ENCODE measurements at places on chromosomes 16 and 17.

DNA sequence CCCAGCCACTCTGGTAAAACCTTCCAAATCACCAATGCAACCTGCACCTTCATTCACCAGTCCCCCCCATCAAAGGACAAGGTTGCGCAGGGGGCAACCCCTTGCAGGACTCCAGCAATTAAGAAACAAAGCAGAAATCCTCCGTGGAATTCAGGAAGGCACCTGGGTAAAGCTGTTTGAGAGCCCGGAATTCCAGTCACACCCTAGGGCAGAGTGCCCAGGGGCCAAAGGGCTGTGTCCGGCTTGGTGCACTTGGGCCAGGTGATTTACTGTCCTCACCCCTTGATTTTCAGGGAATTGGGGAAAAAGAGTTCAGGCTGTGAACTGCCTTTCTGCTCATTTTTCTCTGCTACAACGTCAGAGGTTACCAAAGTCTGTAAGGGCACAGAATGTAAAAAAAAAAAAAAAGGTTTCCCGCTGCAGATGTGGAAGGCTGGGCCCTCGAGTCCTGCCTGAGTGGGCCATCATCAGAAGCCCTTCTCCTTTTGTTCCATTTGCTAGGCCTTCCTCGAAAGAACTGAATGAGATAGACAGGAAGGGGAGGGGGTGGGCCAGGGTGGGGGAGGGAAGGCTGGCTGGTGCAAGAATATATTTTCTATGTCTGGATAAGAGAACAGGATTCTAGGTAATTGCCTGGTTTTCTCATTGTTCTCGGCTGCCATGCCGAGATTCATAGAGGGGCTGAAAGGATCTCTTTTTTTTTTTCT is 266.5 kb upstream of the PSMD7 start:
- DNase-seq, result no peak

GRCh38 chr16:19639986-19640421 is 78.0 kb downstream of the KNOP1 start:
- no peak for DNase-seq

GRCh38 chr17:58913552-58913951 is 157.9 kb downstream of the PPM1E start:
- no peak for DNase-seq

GRCh38 chr17:43200127-43200526 is 11.5 kb upstream of the TMEM106A start:
- no peak for DNase-seq

DNA sequence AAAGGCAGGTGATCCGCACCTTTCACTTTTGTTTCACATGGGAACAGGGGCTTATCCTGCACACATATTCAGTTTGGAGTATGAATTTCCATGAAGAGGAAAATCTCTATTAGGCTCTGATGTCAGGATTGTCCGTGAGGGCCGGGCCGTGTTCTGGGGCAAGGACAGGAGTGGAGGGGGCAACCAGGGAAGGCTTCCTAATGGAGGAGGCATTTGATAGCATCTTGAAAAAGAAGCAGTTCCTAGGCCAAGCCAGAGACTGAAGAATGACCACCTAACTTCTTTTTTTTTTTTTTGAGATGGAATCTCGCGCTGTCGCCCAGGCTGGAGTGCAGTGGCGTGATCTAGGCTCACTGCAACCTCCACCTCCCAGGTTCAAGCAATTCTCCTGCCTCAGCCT is 174.2 kb downstream of the SEC14L1 start:
- DNase-seq, result no peak

GRCh38 chr17:49612726-49613125 is 37.1 kb downstream of the NXPH3 start:
- no peak for DNase-seq

GRCh38 chr17:29555840-29556239 is 11.0 kb downstream of the ABHD15 start:
- DNase-seq, result no peak

DNA sequence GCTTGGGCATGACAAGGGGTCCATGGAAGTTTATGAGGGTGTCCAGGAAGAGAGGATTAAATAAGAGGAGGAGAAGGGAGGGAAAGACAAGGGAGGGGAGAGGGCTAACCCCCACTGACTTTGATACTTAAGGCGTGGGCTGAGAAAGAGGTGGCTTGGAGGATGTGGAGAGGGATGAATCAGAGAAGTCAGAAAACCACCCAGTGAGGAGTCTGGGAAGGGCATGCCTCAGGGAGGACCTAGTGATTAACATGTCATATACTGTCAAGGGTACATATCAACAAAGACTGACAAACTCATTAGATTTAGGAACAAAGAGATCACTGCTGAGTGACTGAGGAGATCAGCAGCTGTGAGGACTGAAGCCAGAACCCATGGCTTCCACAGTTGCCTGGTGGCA is 145.4 kb downstream of the IRX5 start:
- DNase-seq, result no peak

- no peak for DNase-seq
These were observed 182.4 kb upstream of the TOM1L1 start for GRCh38 chr17:54718286-54718685.

DNA sequence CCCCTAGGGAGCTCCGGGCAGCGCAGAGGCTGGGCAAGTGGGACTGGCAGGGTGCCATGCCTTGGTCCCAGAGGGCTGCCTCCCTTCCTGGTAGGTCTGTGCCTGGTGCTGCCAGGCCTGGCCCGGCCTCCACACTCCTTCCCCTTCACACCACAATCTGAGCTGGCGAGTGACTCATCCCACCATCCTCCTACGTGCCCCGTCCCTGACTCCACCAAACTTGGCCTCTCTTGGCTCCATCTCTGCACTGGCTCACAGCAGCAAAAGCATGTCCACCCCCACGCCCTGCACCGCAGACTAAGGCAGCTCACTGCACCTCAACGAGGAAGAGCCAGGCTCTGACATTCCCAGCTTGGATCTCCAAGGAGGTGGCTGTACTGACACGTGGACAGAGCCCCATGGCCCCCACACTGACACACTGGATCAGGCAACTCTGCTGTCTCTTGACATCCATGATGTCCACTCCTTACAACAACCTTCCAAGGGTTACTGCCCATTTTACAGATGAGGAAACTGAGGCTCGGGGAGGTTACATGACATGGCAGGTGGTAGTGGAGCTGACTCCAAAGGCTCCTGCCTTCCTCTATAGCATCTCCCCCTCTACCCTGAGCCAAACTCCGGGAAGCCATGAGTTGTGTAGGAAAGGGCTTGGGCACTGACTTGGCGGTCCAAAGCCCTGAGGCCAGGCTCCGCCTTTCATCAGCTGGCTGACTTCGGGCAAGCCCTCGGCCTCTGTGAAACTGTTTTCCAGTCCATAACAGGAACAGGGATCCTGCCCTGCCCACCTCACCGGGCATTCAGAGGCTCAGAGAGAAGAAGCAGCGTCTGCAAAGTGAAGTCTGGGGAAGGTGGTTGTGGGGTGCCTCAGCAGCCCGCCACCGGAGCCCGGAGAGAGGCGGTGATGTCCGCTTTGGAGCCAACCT is 20.1 kb upstream of the KRT19 start:
- DNase-seq, result no peak

DNA sequence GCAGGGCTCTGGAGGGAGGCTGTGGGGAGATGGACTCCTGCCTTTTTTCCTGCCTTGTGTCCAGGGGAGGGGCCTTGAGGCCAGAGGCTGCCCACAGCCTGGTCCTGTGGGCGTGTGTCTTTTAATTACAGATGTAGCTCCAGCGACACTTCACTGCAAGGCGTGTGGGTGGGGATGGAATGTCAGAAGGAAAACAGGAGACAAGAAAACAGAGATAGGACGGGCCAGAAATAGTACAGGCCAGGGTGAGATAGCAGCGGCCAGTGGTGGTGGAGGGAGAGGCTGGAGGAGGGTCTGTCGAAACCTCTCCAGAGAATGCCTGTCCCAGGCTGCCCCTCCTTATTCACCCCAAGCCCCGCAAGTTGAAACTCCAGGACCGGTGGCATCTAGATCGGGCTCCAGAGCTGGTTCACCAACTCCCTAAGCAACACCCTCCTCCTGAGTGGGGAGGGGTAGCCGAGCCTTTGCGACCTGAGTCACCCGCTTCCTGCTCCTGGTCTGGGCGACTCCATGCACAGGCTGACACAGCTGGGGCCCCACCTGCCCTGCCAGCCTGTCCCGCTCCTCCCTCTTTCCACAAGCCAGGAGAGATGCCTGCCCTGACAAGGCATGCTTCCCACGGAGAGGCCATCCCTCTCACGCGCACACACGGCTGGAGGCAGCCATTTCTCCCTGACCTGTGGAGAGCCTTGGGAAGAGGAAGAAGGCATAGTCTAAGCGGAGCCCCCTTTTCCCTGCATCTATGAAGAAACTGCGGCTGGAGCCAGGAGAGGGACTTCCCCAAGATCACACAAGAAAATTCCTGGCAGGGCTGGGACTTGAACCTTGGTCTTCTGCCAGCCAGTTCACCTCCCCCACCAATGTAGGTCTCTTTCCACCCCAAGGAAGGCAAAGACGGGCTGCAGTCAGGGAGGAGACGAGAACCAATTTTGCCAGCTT is 6.6 kb upstream of the JUP start:
- DNase-seq, result no peak
